ENCODE measurements at places on chromosomes 16 and 17. TPM values are rescaled to one million over a fixed set of nuclear protein-coding genes. Genes with fewer than 3 reads are reported as not detected.

Gene JUP
- 0.14 TPM for total RNA-seq

Gene CLDN7
- total RNA-seq = 1.1 TPM

Gene ARL4D
- total RNA-seq = 1.7 TPM

Gene KRTAP1-1
- total RNA-seq = not detected

Gene CDRT15L2
- not detected for total RNA-seq

Gene PRKCA
- total RNA-seq = 31.1 TPM

Gene RRAD
- total RNA-seq = 2.3 TPM

Gene HOXB1
- not detected for total RNA-seq

Gene KRTAP9-7
- not detected for total RNA-seq

DNA sequence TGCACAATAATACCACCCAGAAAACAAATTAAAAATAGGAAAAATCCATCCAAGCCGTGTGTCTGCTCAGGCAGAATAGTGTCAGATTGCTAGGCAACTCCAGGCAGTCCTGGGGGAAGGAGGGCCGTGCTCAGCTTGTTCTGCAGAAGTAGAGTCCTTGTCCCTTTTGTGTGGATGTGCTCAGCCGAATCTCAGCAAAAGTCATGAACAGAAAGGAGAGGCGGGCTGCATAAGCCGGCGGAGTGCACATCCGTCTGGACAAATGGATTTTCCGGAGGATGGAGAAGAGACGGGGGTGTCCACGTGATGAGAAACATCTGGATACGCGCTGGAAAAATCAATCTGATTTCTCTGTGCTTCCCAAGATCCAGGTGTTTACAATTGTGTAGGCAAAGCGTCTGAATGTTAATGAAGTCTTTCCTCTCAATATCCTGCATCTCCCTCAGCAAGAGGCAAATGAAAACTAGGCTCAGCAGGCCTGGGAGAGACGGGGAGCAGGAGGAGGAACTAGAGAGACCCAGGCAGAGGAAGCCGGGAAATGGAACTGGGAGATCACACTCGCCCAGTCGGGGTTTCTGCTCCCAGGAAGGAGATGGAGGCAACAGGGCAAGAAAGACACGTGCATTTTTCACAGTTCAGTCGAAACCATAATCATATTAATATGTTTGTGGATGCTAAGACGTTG, 7.7 kb upstream of the RBFOX3 start:
- H3K4me3 ChIP-seq = no peak overlapping the region
- DNase-seq = peak; percentile 22
- peaks cover 27% of the 10 kb centered on the region for H3K27me3 ChIP-seq
- H3K4me1 ChIP-seq = no peaks in the 10 kb centered on the region
- H3K36me3 ChIP-seq = no peaks in the 10 kb centered on the region

GRCh38 chr16:88743693-88744576, 37.6 kb downstream of the CTU2 start:
- H3K27me3 ChIP-seq = no peaks in the 10 kb centered on the region
- H3K4me3 ChIP-seq = no peak overlapping the region
- H3K4me1 ChIP-seq = peaks cover 6% of the 10 kb centered on the region
- H3K27ac ChIP-seq = no peak overlapping the region

DNA sequence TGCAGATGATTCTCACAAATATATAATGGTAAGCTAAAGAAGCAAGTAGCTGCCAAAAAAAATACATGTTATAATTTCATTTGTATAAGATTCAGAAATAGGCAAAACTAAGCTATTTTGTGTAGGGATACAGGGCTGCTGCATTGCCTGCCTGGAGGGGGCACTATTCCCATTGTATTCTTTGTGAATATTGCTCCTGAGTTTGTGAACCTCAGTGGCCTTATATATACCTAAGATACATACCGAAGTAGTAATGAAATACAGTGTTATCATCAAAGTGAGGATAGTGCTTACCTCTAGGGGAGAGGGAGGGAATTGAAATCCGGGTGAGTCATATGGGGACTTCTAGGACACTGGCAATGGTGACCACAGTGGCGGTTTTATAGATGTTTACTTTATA, 53.5 kb downstream of the C17orf58 start:
- H3K27me3 ChIP-seq = no peaks in the 10 kb centered on the region
- no peak for DNase-seq
- no peak overlapping the region for H3K27ac ChIP-seq

GRCh38 chr17:43015579-43015978, 6.6 kb downstream of the VAT1 start:
- no peak overlapping the region for H3K4me3 ChIP-seq
- H3K27me3 ChIP-seq = no peaks in the 10 kb centered on the region
- peaks cover 3% of the 10 kb centered on the region for H3K4me1 ChIP-seq
- H3K27ac ChIP-seq = no peak overlapping the region
- no peak for DNase-seq
- no peaks in the 10 kb centered on the region for H3K36me3 ChIP-seq

DNA sequence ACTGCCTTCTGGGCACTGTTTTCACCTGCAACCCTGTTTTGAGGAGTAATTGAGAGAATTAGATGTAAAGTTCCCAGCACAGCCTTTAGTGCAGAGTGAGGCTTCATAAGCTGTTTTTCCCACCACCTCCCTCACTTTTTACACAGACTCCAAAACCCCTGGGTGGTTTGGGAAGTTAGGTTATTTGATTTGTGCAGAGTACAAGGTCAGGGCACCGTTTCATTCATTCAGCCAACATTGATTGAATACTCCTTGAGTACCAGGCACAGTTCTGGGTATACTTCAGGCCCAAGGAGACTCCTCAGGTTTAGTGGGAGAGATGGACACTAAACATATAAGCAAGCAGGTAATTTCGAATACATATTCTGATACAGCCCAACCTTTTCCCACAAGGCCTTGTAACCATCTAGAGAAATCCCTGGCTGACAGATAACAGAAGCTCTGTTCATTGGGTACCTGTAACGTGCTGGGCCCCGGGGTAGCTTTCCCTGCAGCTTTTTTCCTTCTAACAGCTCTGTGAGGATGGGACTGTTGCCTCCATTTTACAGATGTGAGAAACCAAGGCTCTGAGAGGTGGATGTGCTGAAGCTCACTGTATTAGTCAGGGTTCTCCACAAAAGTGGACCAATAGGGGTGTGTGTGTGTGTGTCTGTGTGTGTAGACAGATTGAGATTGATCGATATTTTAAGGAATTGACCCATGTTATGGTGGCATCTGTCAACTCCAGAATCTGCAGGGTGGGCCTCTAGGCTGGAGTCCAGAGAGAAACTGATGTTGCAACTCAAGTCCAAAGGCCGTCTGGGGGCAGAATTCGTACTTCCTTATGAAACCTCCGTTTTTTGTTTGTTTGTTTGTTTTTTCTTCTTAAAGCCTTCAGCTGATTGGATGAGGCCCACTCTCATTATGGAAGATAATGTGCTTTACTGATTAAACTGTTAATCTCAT, 234.7 kb downstream of the SNX29 start:
- peaks cover 3% of the 10 kb centered on the region for H3K4me1 ChIP-seq
- H3K36me3 ChIP-seq = no peaks in the 10 kb centered on the region
- H3K27me3 ChIP-seq = no peaks in the 10 kb centered on the region
- H3K27ac ChIP-seq = no peak overlapping the region

GRCh38 chr17:43613917-43614316, 47.8 kb downstream of the MEOX1 start:
- no peak overlapping the region for H3K4me3 ChIP-seq
- H3K36me3 ChIP-seq = no peaks in the 10 kb centered on the region
- DNase-seq = no peak
- no peak overlapping the region for H3K27ac ChIP-seq

DNA sequence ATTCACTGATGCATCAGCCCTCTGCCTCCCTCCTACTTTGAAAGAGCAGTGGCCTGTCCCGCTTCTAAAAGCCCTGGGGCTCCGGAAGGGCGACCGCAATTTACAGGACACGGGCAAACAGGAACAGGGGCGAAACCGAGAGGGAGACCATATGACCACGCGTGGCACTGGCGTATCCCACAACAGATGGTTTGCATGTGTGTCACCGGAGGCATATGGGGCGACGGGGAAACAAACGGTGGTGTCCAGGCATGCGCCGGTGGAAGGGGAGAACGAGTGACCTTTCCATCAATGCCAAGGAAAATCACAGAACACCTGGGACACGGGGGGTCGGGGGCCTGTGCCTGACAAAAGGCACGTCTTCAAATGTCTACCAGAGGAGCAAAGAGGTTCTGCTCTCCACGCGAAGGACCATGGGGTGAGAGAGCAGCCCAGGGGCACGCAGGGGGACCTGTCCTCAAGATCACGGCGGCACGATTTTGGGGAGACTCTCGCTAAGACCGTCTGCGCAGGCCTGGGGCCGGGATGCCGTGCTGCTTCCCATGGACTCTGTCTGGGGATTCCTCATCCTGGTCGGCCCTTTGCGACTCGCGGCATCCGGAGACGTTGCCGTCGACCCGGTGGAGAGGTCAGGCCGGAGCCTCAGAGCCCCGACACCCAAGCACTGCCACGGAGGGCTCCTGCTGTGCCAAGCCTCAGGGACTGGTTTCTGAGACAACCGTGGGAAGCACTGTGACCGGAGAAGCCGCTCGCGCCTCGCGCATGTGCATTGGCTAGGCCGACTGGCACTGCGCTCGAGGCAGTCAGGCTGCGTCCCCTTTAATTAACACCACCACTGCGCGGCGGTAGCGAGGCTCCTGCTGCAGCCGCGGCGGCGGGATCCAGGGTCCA, 12.8 kb upstream of the KCNJ18 start:
- no peaks in the 10 kb centered on the region for H3K27me3 ChIP-seq
- peaks cover 6% of the 10 kb centered on the region for H3K4me1 ChIP-seq
- peak; percentile 56 for DNase-seq
- no peak overlapping the region for H3K27ac ChIP-seq

- peak overlapping the region; percentile 63 for H3K27ac ChIP-seq
- H3K36me3 ChIP-seq = no peaks in the 10 kb centered on the region
- H3K27me3 ChIP-seq = no peaks in the 10 kb centered on the region
- DNase-seq = no peak
- H3K4me1 ChIP-seq = peaks cover 22% of the 10 kb centered on the region
Measured at GRCh38 chr16:4529085-4530060, 9.2 kb downstream of the CDIP1 start.

DNA sequence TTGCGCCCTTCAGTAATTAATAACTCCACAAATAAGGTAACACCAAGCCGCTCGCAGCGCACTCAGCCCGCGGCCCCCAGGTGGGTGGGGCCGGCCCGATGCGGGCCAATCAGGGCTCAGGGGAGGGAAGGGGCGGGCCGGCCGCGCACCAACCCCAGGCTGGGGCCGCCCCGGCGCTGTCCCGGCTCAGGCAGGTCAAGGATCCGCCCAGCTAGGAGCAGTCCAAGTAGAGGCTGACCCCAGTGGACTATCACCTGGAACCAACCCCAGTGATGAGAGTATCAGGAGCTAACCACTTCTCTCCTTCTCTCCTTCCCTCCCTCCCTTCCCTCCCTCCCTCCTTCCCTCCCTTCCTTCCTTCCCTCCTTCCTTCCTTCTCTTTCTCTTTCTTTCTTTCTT, 110.8 kb downstream of the C16orf78 start:
- peaks cover 34% of the 10 kb centered on the region for H3K27me3 ChIP-seq
- no peak for DNase-seq
- no peak overlapping the region for H3K4me3 ChIP-seq

- no peaks in the 10 kb centered on the region for H3K36me3 ChIP-seq
- H3K4me1 ChIP-seq = peaks cover 20% of the 10 kb centered on the region
- no peak for DNase-seq
- peak overlapping the region; percentile 61 for H3K27ac ChIP-seq
Measured at GRCh38 chr16:57479205-57479975, 6.9 kb downstream of the DOK4 start.

DNA sequence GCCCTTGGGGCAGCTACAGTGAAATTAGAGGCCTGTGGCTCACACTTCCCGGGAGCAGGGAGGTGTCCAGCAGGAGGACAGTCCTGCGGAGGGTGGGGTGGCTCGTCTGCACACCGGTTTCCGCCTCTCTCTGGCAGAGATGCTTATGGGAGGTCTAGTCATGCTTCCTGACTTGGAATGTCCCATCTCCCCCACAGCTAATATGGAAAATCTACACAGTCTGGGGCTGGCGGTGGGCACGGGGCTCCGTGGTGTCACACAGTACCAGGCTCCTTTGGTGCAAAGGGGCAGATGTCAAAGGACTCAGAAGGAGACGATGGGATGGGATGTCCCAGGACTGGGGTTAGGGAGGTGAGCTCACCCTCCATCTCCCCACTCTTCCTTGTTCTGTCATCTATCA, 44.1 kb upstream of the DOC2B start:
- H3K4me1 ChIP-seq = no peaks in the 10 kb centered on the region
- H3K27ac ChIP-seq = no peak overlapping the region
- no peak overlapping the region for H3K4me3 ChIP-seq
- H3K36me3 ChIP-seq = no peaks in the 10 kb centered on the region

DNA sequence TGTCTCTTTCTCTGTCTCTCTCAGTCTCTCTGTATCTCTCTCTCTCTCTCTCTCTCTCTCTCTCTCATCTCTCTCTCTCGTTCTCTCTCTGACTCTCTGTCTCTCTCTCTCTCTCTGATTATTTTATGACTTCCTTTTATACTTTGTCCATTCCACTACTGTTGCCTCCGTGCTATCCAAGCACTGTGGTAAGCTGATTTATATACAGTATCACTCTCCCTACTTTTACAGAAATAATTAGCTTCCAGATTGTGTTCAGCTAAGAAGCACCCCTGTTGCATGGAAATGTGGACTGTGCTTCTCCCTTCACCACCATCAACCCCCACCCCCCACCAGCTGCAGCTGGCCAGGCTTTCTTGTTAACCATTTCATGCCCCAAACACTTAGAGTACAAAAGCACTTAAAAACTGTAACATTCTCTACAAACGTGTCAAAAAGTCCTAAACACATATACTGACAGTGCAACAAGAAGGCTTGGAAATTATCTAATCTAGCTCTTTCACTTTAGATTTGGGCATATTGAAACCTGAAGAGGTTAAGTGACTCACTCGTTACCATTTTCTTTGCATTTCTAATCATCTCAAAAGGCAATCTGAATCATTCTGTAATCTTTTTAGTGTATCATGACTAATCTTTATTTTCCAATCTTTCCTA, 11.6 kb upstream of the TMEM100 start:
- H3K4me1 ChIP-seq = no peaks in the 10 kb centered on the region
- peak overlapping the region; percentile 72 for H3K4me3 ChIP-seq
- no peaks in the 10 kb centered on the region for H3K36me3 ChIP-seq
- no peak overlapping the region for H3K27ac ChIP-seq
- DNase-seq = no peak

DNA sequence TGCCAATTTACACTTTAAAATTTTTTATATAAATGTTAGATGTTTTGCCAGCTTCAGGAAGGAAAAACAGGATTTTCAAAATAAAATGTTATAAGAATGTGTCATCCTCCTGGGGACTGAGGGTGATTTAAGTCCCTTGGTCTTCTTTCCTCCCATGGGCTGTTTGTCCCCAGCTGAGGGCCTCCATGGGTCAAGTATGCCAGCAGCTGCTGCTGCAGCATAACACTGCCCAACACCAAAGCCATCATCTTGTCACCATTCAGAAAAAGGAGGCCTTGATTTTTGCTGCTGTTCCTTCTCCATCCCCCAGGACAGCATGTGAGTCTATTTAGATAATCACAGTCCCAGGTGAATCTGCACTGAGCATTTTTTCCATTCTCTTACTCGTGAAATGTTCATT, 188.5 kb downstream of the LGALS9B start:
- peaks cover 13% of the 10 kb centered on the region for H3K4me1 ChIP-seq
- H3K27me3 ChIP-seq = no peaks in the 10 kb centered on the region
- H3K4me3 ChIP-seq = no peak overlapping the region
- no peak for DNase-seq
- H3K27ac ChIP-seq = no peak overlapping the region
